Posterior vena cava (tissue), 2 donors: ENCODE measurements at places on chromosomes 7 and 10. TPM values are rescaled to one million over a fixed set of nuclear protein-coding genes. Genes with fewer than 3 reads are reported as not detected.

GRCh38 chr7:140367528-140367927 lies 30.8 kb downstream of the SLC37A3 start:
- DNase-seq = no peak

- no peak for DNase-seq
These were observed 39.1 kb downstream of the MTPN start for GRCh38 chr7:135938086-135938485.

DNA sequence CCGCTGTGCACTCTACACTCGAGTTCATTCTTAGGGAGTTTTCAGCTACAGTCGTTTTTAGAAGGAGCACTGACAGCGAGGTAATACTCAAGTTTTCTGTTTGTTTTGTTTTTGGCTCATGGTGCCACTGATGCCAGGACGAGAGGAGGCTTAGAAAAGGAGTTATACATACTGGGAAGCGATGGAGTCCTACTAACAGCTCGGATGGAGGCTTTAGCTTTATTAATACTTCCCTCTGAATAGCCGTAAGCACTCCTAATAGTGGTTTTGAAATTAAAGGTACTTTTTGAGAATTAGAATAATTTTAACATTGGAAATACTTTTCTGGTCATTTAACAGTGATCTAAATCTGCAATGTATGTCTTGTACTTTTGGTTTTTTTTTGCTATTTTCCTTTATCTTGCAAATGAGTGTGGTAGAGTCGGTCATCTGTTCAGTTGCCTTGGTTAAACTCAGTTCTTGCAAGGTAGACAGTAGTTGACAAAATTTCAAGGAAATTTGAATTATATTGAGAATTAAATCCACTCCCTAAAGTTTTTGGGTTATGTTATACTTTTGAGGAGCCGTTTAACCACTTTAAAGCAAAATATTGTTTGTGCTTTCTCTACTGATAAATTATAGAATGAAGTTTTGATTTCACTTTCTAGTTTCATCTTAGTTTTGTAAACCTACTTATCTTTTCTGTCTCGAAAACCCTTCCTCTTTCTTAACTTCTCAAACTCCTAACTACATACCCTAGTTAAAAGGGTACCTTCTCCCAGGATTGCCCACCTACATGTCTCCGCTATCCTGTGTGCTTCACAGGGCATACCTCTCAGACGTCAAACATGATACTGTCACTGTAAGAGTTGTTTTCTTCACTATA lies 1.5 kb downstream of the HBP1 start:
- no peak for DNase-seq

The OR2A1 gene
- total RNA-seq = not detected

- no peak for DNase-seq
These were observed 374.2 kb upstream of the SEMA3A start for GRCh38 chr7:84568781-84569180.

DNA sequence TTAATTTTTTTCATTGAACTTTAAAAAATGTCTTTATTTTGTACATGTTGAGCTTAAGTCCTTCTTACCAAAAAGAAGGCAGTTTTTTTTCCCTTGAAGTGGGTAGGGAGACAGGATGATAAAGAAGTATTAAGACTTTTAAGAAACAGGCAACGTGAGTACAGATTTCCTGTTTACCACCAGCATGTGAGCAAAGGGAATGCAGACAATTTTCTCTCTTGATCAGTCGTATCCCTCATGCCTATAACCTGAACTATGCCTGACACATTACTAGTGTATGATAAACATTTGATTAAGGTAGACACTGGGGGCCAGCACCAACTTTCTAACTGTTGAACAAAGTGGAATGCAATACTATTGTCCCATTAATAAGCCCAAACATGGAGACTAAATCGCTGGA lies 8.8 kb upstream of the OR2A2 start:
- DNase-seq = no peak

DNA sequence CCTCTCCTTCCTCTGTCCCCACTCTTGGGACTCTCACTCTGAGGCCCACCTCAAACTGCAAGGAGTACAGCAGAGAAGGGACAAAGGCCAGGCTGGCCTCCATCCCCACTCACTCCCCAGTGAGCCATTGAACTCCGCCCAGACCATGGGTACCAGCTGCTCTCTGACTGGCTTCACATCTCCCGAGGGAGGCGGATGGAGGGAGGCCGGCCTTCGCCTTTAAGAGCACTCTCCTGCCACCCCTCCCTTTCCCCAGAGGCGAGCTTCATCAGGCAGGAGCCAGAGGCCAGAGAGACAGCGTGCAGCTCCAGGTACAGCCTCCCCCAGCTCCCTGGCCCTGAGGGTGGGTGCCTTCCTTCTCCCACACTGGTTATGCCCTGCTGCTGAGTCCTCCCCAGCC lies 1.8 kb upstream of the LDB3 start:
- no peak for DNase-seq

GRCh38 chr10:12941966-12942365 lies 59.5 kb downstream of the CCDC3 start:
- DNase-seq = no peak

DNA sequence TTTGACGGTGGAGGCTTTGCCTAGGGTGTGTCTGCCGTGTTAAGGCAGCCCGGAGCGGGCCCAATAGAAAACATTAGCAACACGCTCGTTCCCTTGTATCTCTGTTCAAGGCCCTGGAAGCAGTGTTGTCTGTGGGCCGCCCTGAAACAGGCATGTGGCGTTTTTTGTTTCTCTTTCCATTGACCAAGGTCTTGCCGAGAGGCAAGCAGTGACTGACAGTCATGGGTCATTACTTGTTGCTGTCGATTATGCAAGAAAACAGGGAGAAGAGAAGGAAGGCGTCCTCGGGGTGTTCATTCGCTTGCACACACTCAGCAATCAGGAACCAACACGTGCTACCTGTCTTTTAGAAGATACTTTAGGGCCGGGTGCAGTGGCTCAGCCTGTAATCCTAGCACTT lies 92.5 kb downstream of the EZH2 start:
- DNase-seq = no peak

- DNase-seq = no peak
These were observed 363.1 kb downstream of the POM121L12 start for GRCh38 chr7:53398566-53398965.

The CARD11 gene
- total RNA-seq = 1.9 TPM

The DNAAF5 gene
- total RNA-seq = 12.6 TPM

- no peak for DNase-seq
These were observed 194.7 kb downstream of the ARHGAP21 start for GRCh38 chr10:24528946-24529345.

The ABLIM1 gene
- total RNA-seq = 79.4 TPM

The TMEM130 gene
- 0.62 TPM for total RNA-seq

- peak; percentile 90 for DNase-seq
These were observed 21.4 kb upstream of the VOPP1 start for GRCh38 chr7:55593515-55594318.

- no peak for DNase-seq
These were observed 98.0 kb upstream of the PIK3CG start for GRCh38 chr7:106767078-106767477.

DNA sequence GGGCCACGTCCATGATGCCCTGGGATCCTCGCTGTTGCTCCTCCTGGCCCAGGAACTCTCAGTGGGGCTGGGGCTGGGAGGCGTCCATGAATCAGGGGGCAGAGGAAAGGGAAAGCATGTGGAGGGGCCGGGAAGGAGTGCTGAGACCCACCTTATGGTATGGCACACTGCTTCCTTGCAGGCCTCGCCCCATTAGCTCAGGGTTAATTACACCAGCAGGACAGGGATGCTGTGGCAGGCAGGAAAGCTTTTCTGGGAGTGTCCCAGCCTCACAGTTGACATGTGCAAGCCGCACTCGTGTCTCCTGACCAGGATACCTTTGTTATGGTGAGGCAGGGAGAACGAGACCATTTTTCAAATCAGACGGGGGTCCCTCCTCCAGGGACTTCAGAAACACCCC lies 109.7 kb upstream of the PCBD1 start:
- DNase-seq = no peak

- no peak for DNase-seq
These were observed 23.2 kb downstream of the NT5C3A start for GRCh38 chr7:33039257-33039902.

GRCh38 chr7:124276005-124276622 lies 243.2 kb upstream of the TMEM229A start:
- DNase-seq = no peak

GRCh38 chr7:121391686-121392085 lies 4.4 kb downstream of the FAM3C start:
- DNase-seq = no peak

The MMRN2 gene
- 46.6 TPM for total RNA-seq

- DNase-seq = no peak
These were observed 756.4 kb upstream of the MBL2 start for GRCh38 chr10:53528974-53529373.

GRCh38 chr7:30422922-30423321 lies 55.7 kb downstream of the NOD1 start:
- no peak for DNase-seq

DNA sequence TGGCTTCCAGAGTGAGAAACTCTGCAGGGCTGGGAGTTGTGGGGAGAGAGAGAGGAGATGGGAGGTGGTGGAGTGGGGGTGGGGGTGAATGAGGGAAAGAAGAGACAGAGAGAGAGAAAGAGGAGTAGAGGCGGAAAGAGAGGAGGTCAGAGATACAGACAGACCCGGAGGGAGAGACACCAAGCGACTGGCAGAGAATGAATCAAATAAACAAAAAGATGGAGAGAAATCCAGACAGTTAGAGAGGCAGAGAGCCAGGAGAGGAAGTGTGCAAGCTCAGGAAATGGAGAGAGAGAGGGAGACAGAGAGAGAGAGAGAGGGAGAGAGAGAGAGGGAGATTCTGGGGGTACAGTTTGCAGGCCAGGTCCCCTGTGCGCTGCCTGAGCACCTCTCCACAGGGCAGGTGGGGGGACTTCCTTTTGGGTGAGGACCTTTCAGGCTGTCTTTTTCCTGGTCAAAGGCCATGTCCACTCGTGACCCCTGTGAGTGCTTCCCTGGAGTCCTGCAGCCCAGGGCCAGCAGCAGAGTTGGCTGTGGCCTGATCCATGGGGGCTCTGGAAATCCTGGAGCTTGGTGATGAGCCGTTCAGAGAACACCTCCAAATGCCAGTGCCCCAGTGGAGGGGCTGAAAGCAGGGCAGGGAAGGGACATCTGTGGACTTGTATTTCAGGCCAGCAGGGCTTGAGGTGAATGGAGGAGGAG lies 25.0 kb upstream of the PCBD1 start:
- peak; percentile 47 for DNase-seq

The DNAJB6 gene
- 105 TPM for total RNA-seq

The ECHDC3 gene
- 8.1 TPM for total RNA-seq

DNA sequence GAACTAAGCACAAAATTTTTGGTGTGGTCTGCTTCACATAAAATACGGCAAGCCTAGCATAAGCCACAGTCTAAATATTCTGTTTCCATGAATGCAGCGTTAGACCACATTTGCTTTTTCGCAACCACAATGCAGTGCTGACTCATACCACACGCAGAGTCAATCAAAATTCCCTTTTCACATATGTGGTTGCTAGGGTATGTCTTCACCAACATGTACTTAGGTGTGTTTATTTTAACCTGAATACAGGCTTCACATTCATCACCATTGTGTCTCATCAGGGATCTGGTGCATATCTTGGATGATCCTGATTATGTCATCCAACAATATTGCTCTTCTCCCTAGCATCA lies 90.8 kb downstream of the CHN2 start:
- no peak for DNase-seq

The ZPBP gene
- not detected for total RNA-seq
